Effector memory CD4-positive, alpha-beta T cell (primary cell): ENCODE measurements at places on chromosomes 5 and 9.

DNA sequence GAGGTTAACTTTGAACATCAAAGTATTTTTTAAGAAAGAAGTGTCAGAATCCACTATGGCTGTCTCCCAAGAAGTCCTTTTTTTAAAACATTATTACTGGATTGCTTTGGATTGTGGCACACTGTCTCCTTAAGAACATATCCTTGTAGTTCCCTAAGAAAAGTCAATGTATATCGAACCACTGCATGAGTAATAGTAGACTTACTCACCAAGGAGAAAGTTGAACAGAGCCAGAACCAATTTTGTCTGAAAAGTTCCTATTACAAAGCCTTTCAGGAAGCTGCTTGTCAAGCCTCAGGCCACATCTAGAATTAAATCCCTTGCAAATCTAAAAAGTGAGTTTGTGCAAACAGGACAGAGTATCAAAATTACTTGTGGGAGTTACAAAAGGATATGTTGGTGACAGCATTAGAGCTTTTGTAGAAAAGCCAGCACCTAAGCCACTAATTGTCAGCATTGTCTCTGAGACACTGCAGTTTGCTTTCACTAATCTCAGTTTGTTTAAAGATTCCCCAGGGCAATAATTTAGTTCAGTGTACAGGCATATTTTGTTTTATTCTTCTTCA is 195.4 kb downstream of the MPDZ start:
- DNase-seq: no peak

GRCh38 chr5:69368458-69369339 is 621 bp downstream of the AK6 start:
- no peak for DNase-seq

DNA sequence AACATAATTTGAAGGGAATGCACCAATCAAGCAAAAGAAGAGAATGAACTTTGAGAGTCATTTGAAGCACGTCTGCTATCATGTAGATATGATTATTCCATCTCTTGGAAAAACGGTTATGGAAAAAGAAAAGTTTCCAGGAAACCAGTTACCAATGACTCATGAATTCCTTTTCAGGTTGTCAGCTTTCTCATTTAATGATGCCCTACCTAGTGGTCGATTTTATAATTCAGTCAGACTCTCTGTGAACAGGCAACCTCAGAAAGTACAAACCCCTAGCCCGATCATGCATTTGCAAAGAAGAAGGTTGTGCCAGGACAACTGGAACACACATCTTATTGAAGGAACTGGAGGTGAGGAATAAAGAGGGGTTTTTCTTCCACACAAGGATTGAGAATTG is 355.1 kb upstream of the GRIA1 start:
- DNase-seq: no peak

- no peak for DNase-seq
Measured at GRCh38 chr5:52943285-52943684, 45.9 kb upstream of the ITGA2 start.

- DNase-seq: no peak
Measured at GRCh38 chr9:127877566-127877998, at the start of gene AK1. Gene AK1 (minus strand): TSS chr9:127877675. CDS start chr9:127874617, 3,058 bp downstream.

GRCh38 chr5:33688066-33688465 is 203.7 kb downstream of the ADAMTS12 start:
- DNase-seq: no peak

DNA sequence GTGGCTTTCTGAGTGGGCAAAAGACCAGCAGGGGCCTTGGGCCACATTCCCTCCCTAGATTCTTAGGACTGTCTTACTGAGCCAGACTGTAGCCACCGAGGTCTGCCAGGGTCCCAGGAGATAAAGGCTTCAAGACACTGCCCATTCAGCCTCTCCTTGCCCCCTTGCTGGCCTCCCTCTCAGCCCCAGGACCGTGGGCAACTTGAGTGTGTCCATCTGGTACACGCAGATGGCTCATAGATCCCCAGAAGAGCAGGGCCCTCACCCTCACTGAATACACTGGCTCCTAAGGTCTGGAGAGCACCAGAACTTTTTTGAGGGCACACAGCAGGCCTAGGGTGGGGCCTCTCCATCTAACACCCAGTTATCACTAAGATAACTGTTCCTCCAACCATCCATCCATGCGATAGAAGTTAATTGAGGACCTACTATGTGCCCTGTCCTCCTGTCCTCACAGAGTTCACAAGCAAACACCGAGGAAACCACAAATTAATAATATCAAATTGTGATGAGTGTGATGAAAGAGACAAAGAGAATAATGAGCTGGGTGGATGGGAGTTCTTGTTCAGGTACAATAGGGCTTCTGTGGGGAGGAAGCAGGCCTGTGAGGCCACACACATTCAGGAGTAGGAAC is 4.9 kb upstream of the PDGFRB start:
- DNase-seq: no peak

GRCh38 chr9:12817702-12818101 is 42.9 kb downstream of the LURAP1L start:
- no peak for DNase-seq

DNA sequence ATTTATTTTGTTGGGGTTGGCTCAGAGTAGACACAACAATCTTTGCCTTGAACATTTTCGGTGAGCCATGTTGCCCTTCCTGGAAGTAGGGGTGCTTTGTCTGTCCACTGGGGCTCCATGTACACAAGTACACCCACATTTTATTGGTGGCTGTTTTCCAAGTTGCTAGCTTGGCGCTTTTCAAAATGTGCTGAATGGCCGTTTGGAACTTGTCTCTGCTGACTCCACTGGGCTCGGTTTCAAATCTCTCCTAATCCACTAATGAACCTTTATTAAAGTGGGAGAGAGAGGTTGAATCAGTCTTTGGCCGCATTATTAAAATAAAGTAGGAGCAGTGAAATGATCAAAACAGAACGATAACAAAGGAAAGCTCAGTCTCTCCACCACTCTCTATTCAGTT is 64.6 kb upstream of the TAF11L2 start:
- no peak for DNase-seq

GRCh38 chr5:142235870-142236672 is 88.8 kb downstream of the SPRY4 start:
- DNase-seq: no peak

DNA sequence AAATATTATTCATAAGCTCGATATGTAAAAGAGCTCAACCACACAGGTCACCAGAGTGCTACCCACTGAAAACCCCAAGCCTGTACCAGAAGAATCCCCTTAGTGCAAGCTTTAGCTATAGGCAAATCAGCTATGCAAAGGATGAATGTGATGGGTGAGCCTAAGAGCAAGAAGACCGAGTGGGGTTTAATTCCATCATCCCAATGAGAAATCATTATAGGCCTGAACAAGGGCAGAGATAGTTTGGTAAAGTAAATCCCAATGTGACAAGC is 21.8 kb downstream of the ELOVL7 start:
- no peak for DNase-seq

DNA sequence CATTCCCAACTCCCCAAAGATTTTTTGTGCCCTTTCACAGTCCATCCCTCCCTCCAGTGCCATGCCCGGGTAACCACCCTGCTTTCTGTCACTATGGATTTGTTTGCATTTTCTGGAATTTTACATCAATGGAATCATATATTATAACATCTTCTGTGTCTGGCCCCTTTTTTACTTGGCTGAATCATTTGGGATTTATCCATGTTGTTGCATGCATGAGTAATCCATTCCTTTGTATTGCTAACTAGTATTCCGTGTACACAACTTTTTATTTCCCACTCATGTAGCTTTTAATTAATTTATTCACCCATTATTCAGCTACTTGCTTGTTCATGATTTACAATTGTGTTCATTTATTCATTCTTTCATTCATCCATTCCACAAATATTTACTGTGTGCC is 94.1 kb downstream of the FGF18 start:
- DNase-seq: no peak
